Astrocyte of the hippocampus (primary cell): ENCODE measurements at places on chromosomes 5 and 9.

DNA sequence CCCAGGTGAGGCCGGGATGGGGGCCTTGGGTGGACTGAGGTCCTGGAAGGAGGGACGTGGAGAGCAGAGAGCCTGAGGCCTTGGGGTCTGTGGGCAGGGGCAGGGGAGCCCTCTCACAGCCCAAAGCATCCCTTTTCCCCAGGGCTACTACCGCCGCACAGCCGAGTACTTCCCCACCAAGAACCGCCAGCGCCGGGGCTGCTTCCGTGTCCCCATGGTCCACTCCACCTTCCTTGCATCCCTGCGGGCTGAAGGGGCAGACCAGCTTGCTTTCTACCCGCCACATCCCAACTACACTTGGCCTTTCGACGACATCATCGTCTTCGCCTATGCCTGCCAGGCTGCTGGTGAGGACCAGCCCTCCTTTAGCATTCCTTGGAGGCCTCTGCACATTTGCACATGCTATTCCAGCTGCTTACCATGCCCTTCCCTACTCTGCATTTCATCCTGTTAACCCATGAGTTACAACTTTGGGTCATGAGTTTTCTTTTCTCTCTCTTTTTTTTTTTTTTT, 3.7 kb downstream of the CERCAM start:
- DNase-seq = no peak

GRCh38 chr9:133168432-133168831, 4.7 kb upstream of the GBGT1 start:
- peak; percentile 36 for DNase-seq

- DNase-seq = no peak
Observed at GRCh38 chr5:97452646-97453045, 269.6 kb upstream of the RIOK2 start.

DNA sequence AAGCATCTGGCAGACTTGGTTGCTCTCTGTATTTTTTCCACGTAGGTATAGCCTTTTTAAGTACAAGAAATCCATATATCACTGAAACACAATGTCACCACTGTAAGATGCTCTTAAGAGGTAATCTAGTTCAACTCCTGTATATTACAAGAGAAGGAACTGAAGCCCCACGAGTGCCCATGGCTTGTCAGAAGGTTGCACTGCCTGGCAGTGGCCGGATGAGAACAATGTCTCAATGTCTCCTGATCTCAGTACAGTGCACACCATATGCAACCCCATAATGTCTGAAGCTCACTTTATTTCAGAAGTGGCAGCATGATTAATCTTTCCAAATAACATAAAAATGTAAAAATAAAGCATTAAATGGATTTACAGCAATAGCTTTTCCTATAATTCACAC, 27.7 kb downstream of the TUT7 start:
- no peak for DNase-seq

- DNase-seq = no peak
Observed at GRCh38 chr9:100662122-100662521, 84.2 kb downstream of the CAVIN4 start.

DNA sequence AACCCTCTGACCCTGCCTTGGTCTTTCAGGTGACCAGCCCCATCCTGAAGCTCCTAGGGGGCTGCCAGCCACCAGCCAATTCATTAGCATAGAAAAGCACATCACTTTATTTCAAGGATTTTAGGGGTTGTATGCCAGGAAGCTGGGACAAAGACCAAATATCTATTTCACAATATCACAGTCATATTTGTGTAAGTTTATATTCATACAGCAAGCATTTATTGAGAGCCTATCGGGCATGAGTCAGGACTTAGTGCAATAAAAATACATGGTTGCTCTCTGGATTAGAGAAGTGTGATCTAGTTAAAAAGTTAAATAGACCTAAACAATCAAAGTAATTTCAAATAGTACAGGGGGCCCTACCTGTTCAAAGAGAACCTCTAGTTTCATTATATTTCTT, 113.8 kb downstream of the ERCC6L2 start:
- DNase-seq = no peak

DNA sequence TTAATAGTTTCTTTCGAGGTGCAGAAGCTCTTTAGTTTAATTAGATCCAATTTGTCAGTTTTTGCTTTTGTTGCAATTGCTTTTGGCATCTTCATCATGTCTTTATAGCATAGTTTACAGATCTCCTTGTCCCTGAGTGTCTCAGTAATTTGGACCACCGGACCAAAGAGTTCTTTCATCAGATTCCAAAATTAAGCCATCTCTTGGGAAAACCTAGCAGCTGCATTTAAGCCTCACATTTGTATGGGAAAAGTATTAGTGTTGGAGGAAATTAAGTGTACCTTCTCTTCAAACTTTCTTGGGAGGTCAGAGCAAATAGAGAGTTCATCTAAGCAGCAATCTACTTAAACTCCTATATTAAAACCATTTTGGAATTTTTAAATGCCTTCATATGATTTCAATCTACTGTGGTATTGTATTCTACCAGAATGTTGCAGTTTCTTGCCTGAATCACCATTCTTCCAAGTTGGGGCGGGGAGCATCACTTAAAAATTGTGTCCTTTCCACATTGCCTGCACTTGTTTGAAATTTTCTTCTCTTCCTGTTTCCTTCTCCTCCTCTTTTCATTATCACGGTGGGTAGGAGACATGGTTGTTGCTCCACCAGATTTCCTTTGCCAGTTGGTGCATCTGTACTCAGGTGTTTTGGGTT, 97.3 kb upstream of the DAB2 start:
- no peak for DNase-seq

GRCh38 chr5:124451721-124452383, 294.6 kb downstream of the ZNF608 start:
- DNase-seq = no peak

- no peak for DNase-seq
Observed at GRCh38 chr5:76040806-76041205, 42.4 kb upstream of the SV2C start.

GRCh38 chr5:72292411-72292810, 27.6 kb downstream of the MRPS27 start:
- DNase-seq = no peak

- DNase-seq = no peak
Observed at GRCh38 chr9:75333624-75334023, 245.3 kb downstream of the OSTF1 start.

GRCh38 chr5:72480841-72481240, 26.4 kb downstream of the ZNF366 start:
- no peak for DNase-seq

GRCh38 chr9:133417541-133418461, at the start of gene REXO4:
TSS of gene REXO4 (minus strand) at chr9:133418010. CDS start at chr9:133417844, 166 bp downstream.
- peak; percentile 94 for DNase-seq

GRCh38 chr5:143145243-143146160, 258.0 kb downstream of the NR3C1 start:
- DNase-seq = no peak

- DNase-seq = no peak
Observed at GRCh38 chr9:127788337-127789011, 2.6 kb downstream of the CDK9 start.

DNA sequence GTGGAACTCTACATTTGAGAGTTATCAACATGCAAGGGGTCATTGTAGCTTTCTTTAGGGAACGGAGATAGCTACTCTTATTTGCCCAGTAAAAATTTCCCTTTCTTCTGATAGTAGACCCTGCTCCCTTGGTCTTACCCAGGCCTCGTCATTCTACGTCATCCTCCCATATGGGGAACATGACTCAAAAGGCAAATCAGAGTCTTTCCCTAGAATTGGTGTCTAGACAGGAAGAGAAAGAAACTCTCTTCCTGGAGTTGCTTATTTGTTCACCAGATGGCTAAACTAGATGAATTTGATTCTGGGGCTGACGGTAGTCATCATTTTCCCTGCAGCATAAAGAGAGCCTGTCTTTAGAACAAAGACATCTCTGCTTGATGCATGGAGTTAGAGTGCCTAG, 12.2 kb upstream of the SLC38A9 start:
- no peak for DNase-seq

GRCh38 chr9:113844466-113844865, 31.6 kb upstream of the ZNF618 start:
- DNase-seq = peak; percentile 65

DNA sequence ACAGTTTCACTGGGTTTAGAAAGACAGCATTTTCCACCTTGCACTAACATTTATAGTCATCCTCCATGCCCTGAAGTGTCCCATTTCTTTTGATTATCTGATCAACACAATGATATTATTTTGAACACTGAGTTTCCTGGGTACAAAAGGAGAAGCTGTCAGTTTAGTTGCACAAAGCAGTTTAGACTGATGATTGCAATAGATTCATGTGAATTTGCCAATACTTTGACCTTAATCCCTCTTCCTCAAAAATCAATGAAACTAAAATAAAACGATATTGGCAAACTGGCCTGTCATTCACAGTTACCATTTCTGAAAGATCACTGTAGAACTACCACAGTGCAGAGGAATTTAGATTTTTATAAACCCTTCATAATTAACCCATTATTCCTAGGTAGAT, 34.2 kb upstream of the RASGRF2 start:
- no peak for DNase-seq

- DNase-seq = peak; percentile 39
Observed at GRCh38 chr9:121326130-121326838, 43.8 kb downstream of the STOM start.

GRCh38 chr9:70478963-70479641, 64.6 kb upstream of the KLF9 start:
- no peak for DNase-seq

GRCh38 chr5:177372910-177373309, 11.3 kb upstream of the SLC34A1 start:
- no peak for DNase-seq

- DNase-seq = no peak
Observed at GRCh38 chr5:83549674-83550073, 78.1 kb downstream of the VCAN start.

DNA sequence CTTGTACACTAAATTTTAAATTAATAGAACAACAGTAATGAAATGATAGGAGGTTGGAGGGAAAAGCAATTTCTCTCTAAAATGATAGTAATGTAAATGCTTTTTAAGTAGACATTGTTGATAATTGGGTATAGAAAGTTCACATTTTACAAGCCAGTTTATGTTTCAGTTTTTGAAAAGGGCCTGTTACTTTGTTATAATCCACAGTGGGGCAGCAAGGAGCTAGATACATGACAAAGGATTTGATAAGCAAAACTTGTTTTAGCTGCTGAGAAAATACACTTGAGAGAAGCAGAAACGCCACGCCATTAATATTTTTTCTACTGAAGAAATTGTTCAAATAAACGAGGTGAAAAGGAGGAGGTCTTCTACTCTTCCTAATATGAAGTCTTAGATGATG, 30.2 kb downstream of the SREK1 start:
- peak; percentile 51 for DNase-seq

GRCh38 chr5:172145870-172146747, 41.9 kb downstream of the STK10 start:
- peak; percentile 17 for DNase-seq

DNA sequence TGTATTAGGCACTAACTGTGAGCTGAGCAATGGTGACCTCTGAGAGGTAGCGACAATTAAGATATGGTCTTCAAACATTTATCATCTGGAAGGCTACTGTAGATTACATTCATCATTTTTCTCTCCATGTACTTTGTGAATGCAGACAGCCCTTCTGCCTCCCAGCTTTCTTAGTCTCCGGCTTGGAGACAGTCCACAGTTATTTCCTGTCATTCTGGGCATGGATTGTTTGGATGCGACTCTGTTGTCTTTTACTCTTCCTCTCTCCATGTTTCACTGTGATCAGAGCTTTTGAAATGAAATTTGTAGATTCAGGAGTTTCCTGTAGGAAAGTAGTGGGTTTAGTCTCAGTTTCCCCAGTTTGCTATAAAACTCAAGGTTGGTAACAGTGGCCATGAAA, 20.5 kb downstream of the DMRT2 start:
- DNase-seq = no peak

DNA sequence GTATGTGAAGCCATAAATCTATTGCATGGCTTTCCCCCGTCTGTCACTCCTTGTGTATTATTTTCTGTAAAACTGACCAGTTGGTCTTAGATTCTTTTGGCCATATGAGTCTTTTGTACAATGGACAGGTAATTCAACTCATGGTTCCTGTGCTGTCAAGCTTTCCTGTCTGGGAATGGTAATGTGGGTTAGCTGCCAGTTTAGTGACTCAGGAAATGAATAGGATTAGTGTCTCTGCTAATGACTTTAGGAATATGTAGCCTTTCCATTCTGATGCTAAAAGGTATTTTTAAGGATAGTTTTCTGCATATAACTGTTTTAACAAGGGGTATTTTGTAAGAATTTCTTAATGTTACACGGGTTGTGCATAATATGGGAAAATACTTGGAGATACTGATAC, 182.7 kb downstream of the PBX3 start:
- peak; percentile 56 for DNase-seq
